Stimulated activated CD8-positive, alpha-beta memory T cell treated with anti-CD3 and anti-CD28 coated beads, Interleukin-15, amount 100 ng/mL, for 4 hours (primary cell): ENCODE measurements at places on chromosomes 5 and 9.

- no peak for DNase-seq
Measured at GRCh38 chr5:143200781-143201398, 202.6 kb downstream of the NR3C1 start.

DNA sequence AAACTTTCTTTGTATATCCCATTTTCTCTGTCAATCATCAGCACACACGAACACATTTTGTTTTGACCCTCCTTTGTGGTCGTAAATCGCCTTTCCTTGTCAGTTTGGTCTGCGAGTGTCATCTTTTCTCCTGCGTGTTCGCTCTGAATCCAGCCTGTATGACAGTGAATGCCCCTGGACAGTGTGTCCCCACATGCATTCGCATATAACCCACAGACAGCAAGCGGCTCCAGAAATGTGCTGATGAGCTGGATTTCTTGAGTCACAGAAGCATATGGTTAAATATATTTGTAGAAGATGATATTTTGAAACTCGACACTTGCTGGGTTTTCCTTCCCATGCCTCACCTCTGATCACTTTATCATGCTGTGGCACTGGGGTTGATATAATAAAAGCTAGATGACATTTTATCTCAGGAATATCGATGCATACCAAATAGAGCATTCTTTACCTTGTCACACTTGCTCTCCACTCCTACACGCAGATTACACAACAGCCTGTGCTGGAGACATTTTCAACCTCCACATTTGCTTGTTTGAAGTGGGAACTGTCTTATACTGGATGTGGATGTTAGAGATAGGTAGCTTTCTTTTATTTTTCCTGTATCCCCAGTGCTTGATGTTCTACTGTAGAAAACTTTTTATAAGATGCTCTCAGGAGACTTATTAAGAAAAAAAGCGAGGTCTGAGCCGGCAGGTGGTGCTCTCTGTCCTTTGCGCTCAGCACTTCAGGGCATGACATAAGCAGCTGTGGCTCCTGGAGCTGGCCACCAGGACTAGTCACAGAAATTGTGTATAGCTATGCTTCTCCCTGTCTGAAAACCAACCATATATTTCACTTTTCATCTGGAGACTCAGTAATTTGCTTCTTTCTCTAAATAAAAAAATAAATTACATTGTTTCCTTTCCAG lies 215.1 kb downstream of the SH3GL2 start:
- no peak for DNase-seq

- DNase-seq = no peak
Measured at GRCh38 chr5:154309371-154309745, 118.8 kb downstream of the GALNT10 start.

GRCh38 chr5:121630402-121630801 lies 221.3 kb upstream of the FTMT start:
- no peak for DNase-seq

- DNase-seq = no peak
Measured at GRCh38 chr9:18905883-18906629, 127.0 kb downstream of the SAXO1 start.

DNA sequence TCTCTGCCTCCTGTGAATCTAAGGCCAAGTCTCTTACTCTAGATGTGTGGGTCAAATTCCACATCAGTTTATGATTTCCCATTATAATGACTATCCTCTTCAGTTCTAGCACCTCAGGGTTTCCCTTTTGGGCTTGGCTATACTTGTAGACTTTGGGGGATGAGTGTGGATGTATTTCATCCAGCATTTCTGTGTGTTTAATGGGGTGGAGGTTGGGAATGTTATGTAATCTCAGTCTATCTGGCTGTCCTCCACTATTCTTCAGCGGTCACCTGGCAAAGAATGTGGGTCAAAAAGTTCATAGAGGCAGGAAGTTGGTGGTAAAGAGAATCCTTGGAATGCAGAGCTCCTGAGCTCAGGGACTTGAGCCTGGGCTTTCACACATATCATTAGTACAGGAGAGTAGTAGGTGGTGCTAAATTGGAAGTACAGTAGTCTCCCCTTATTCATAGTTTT lies 64.9 kb downstream of the CFAP95 start:
- DNase-seq = no peak

- no peak for DNase-seq
Measured at GRCh38 chr5:143066556-143067281, 296.5 kb downstream of the ARHGAP26 start.
